AG08396 (cell line): ENCODE measurements at places on chromosomes 3 and 15.

DNA sequence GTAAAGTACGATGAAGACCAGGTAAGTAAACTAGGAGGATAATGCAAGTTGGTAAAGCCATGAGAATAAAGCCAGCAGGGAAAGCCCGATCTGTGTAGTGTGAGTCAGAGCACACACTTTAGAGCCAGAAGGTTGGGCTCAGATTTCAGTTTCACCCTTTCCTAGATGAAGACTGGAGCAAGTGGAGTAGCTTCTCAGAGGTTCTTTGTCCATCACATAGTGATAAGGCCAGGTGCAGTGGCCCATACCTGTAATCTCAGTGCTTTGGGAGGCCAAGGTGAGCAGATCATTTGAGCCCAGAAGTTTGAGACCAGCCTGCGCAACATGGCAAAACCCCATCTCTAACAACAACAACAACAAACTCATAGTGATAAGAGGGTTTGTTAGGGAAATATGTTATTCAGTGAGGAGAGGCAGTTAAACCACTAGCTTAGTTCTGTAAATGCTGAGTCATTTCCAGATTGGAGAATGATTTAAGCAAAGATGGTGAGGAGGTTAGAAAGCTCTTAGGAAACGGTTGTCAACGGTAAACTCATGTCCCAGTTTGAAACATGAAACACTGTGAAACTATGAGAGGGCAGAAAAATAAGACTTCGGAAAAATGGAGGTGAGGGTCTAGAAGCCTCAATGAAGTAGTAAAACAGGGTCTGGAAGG is 39.0 kb downstream of the IL12A start:
- DNase-seq = peak; percentile 46

GRCh38 chr3:174417573-174417972 is 441.6 kb upstream of the NAALADL2 start:
- DNase-seq = no peak

DNA sequence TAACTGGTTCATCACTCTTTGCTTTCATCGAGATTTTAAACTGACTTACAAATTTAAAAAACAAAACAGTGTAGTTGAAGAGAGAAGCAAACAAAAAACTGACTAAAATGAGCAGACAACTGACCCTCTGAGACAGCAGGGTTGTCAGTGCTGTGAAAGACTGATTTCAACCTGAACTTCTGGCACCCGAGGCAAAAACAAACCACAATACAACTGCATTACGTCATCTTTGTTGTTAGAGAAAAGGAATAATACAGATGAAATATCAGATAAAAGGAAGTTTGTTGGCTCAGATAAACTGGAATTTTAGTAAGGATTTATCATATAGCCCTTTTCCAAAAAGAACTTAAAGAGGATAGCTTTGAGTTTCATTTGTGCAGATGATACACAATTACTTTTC is 51.1 kb downstream of the PARP15 start:
- no peak for DNase-seq

GRCh38 chr3:62057339-62058047 is 315.9 kb downstream of the FEZF2 start:
- DNase-seq = no peak

GRCh38 chr3:133271539-133271938 is 128.3 kb upstream of the BFSP2 start:
- DNase-seq = no peak

DNA sequence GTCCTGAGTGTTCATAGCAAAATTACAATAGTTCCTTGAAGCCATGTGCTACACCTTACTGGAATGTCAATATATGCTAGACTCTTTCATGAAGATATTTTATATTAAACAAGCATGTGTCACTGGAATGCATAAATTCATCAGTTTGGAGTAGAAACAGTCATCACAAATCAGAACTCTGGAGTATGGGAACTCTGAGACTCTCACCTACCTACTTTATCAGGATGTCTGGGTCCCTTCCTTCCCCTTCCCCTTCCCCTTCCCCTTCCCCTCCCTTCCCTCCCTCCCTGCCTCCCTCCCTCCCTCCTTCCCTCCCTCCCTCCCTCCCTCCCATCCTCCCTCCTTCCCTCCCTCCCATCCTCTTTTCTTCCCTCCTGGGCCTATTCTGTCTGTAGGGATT is 144.7 kb upstream of the PEX5L start:
- DNase-seq = peak; percentile 14

DNA sequence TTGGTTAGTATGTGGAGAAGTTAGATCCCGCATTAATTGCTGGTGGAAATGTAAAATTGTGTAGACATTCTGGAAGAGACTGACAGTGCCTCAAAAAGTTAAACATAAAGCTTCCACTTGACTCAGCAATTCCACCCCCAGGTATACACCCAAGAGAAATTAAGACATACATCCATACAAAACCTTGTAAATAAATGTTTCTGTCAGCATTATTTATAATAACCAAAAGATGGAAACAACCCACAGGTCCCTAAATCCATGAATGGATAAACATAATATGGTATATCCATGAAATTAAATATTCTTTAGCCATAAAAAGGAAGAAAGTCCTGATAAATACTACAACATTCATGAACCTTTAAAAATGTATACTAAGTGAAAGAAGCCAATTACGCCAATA is 817.4 kb downstream of the NTRK3 start:
- no peak for DNase-seq

GRCh38 chr3:80994085-80994665 is 767.3 kb downstream of the GBE1 start:
- DNase-seq = no peak

GRCh38 chr3:152061296-152061695 is 187.9 kb downstream of the SUCNR1 start:
- DNase-seq = no peak

- peak; percentile 16 for DNase-seq
Observed at GRCh38 chr3:55571913-55572312, 84.8 kb upstream of the WNT5A start.

DNA sequence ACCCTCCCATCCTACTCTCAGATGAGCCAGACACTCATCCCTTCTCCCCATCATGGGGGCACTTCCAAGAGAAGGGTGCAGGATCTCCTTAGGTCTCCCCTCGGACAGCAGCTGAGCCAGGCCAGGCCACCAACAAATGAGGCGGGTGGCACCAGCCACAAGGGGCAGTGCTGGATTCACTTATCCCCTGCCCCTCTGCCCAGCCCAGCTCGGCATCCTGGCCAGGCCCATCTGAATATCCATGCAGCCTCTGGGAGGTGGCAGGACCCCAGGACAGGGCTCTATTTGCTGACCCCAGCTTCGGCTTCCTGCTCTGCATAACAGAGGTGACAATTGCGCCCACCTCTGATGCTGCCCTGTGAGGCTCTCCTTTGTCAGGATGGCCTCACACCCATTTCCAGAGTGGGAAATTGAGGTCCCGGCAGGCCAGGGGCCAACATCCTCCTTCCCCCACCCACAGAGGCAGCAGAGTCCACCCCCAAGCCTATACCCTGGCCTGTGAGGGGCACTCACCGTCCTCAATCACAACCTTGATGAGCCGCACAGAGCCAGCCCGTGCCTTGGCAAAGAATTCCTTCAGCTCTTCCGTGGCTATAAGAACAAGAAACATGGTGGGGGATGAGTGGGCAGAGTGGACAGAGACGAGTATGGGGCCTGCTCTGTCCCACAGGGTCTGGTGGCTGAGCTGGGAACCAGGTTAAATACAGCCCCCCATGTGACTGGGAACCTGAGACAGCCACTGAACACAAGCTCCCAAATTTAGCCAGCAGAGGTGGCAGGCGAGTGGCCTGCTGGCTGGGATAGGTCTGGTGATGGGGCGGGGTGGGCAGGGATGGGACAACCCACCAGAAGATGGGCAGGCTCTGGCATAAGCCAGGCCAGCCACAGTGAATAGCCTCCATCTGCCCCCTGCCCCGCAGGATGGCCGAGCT is 4.2 kb downstream of the TWF2 start:
- DNase-seq = no peak

- DNase-seq = peak; percentile 63
Observed at GRCh38 chr3:40079203-40079846, 230.2 kb upstream of the EIF1B start.

GRCh38 chr3:164155400-164155799 is 922.9 kb downstream of the SI start:
- DNase-seq = no peak

DNA sequence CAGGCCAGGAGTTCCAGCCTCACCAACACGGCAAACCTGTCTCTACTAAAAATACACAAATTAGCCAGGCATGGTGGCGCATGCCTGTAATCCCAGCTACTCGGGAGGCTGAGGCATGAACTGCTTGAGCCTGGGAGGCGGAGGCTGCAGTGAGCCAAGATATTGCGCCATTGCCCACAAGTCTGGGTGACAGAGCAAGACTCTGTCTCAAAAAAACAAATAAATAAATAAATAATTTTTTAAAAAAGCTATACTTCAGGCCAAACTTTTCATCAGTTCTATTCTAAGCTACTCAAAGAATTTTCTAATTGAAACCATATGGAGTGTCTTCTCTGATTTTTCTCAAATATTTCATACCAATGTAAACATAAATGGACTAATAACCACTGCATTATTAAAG is 43.5 kb downstream of the PHC3 start:
- no peak for DNase-seq

DNA sequence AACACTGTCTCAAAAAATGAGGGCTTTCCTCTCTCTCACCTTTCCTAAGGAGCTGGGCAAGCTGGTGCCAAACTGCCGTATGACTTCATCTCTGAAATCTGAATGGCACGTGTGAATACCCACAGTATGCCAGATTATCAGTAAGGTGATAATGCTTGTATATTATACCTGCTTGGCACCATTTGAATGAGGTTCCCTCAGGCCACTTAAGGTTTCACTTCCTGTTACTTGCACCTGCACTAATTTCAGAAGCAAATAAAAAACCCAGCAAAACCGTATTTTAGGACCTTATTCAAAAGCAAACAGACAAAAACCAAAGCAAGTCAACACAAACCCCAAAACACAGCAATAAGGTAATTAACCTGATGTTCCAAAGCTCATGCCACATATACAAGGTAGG is 19.7 kb downstream of the FOXP1 start:
- DNase-seq = no peak

DNA sequence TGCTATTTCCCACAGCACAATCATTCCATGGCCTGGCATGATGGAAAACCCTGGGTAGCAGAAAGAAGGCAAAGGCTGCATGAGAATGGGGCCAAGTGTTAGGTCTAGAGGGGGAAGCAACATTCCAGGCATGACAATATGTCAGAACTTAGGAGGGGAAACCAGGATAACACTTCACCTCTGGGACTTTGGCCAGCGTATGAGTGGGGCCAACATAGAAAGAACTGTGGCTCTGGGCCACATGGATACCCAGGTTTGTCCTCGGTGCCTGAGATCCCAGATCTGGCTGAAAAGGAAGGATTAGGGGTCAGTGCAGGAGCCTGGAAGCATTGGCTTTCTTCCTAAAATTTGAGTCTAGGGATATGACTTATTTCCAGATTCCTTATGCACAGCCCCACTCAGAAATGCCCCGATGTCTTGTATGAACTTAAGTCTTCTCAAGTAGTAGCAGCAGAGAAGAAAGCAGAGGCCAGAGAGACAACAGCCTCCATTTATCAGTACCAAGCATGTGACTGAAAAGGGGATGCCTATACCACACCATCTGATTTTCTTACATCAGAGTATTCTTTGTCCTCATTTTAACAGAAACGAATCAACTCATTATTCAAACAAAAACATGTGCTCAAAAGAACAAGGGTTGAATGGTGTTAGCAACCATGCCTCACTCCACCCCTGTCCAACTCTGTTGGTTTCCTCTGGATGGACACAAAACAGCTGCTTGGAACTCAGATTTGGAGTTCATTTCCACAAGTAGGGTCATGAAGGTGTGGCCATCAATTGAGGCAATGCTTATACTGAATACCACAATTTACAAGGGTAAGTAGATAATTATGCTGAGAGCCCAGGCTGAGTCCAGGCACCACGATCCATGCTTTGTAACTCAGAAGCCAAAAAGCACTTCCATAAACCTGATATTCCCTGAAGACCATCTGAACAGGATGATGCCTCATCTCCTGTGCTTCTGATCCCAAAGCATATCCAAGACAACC is 43.7 kb upstream of the NDUFB4 start:
- no peak for DNase-seq

DNA sequence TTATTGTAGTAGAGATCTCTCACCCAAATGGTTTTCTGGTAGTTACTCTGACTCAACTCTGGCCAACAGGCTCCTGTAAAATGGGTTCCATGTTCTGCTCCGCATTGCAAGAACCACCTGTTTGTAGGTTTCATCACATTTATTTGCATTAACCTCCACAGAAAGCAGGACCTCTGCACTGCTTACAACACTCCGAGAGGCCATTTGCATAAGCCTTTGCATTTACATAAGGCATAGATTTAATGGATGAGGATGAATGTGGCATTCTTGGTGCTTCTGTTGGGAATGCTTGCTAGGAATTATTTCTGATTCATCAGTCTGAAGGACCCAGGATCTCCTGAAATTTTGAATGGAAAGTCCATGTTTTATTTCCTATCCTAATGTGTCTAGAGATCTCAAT is 320.1 kb downstream of the ZNF621 start:
- no peak for DNase-seq

DNA sequence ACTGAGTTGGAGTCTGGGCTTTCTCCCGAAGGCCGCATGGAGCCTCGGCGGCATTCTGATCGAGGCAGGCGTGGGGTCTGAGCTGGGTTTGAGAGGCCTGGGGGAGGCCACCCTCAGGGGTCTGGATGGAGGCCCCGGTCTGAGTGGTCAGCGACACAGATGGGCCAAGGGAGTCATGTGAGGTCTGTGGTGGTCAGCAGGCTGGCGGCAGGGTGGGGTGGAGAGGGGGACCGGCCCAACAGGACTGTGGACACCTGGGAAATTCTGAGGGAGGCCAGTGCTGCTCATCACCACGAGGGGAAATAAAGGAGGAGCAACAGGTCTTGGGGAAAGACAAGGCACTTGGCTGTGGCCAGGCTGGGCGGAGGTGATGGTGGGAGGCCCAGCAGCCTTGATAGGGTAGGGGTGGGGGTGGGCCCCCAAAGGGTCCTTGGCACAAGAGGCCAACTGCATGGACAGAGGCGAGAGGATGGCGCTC is 16.2 kb downstream of the CTSH start:
- no peak for DNase-seq

DNA sequence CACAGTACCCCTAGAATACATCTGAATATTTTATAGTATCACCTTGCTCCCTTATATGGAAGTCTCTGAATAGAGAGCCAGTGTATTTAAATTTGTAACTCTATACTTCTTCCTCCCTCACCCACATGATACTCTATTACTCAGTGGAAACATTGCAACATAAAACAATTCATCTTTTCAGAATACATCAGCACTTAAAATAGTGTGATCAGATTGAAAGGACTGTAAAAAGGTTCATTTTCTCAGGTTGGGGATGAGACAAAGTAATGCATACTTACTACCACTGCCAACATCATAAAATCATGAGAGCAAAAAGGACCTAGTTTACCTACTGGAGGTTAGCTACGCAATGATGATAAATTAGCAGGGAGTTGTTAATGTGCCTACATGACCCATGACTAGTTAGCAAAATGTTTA is 13.8 kb upstream of the THRB start:
- DNase-seq = no peak

- DNase-seq = no peak
Observed at GRCh38 chr3:139629033-139629432, 48.7 kb downstream of the NMNAT3 start.

GRCh38 chr3:71930056-71930991 is 145.4 kb upstream of the PROK2 start:
- peak; percentile 68 for DNase-seq

GRCh38 chr15:43534897-43535296 is 17.5 kb downstream of the MAP1A start:
- DNase-seq = no peak

GRCh38 chr15:79035111-79035601 is 55.4 kb downstream of the RASGRF1 start:
- DNase-seq = peak; percentile 31
